ENCODE measurements at places on chromosomes 12 and 14.

DNA sequence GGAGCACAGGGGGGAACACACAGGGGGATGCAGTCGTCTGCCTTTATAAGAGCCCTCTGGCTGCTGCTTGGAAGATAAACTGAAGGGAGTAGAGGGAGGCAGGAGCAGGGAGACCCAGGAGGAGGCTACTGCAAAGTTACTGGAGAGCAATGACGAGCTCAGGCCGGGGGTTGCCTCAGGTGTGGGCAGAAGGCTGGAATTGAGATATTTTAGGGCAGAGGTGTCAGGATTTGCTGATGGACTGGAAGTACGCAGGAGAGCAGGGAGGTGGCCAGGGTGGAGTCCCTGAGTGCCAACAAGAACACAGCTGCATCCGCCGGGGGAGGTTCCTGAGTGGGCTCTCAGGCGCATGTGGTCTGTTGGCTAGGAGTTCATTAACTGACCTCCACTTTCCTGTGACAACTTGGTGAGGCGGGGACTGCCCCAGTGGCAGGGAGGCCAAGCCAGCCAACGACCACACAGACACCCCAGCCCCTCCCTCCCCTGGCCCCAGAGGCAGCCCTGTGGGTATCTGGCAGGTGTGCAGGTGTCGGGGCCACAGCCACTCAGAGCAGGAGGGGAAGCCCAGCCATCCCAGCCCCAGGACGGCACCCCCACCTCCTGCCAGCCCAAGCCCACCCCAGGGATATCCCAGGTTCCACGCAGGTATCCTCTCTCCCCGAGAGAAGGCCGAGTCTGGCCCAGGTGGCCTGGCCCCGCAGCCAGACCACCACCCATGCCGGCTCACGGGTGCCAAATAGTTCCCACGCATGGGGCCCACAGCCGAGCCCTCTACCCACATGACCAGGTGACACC lies 85.4 kb downstream of the NCOR2 start:
- DNase-seq = no peak

DNA sequence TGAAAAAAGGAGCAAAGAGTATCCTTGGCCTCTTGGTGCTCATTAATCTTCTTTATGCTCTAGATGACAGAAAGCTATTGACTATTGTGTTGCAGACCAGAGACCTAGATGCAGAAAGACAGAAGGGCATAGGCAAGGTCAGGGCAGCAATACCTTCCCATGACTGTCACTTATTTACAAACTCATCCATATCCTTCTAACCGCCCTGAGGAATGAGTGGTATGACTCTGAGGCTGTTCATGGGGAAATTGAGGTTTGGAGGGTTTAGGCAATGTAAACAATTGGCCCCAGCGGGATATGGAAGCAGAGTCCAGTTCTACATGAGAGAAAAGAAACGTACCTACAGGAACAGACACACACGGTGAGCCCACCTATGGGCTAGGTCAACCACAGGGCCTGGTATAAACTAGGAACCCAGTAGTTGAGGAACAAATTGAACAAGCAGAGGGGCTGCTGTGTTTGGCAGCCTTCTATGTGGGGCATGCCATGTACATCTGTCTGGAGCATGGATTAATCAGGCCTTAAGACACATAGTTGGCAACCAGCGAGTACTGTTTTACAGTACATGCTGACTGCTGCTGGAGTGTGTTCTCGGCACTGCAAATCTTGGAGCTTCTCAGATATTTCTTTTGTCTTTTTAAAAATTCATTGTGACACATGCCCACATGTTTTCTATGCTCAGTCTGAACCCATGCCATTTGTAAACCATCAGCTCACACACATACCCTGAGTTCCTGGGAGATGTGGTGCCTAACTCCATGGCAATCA lies 159.7 kb upstream of the NTF3 start:
- no peak for DNase-seq

DNA sequence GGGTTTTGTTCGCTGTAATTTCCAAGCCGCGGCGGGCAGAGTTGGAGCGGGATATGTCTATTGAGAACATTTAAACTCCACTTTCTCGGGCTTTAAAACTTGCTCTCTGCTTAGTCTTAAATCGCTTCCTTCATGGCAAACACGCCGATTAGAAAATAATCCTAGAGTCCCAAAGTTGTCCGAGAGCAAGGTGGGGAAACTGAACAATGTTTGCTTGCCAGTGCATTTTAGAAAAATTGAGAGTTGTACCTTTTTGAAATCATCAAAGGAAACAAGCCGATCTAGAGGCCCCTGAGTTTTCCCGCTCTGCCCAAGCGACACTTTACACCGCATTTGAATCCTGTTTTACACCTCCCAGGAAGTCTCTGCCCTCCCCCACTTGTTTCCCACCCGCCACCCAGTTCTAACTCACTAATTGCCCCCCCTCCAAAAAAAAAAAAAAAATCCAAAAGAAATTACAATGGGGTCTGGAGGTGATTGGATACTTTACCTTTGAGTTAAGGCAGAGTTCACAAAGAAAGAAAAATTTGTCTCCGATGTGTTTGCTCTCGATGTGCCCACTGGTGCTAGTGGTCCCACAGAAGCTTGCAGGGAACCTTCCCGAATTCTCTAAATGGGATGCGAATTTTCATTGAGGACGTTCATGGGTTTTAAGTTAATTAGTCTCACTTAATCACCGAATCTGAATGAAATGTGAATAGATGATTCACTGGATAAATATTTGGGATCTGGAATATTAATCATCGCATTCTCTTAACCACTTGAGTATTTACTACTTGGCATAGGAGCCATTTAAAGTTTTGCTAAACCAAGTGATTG lies 2.3 kb downstream of the HMGA2 start:
- no peak for DNase-seq

DNA sequence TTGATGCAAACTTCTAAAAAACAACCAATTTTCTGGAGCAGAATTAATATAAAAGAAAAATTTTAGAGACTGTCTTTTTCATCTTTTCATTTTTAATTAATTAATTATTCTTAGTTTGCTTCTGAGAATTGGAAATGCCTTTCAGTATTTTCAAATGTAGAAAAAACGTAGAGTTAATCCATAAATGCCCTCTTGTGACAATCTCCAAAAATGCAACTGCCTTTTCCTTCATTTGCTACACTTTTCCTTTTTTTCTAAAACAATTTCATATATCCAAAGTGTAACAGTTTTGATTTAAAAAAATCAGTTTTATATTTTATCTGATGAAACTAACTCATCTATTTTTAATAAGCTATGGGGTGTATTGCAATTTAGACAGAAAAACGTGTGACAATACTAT lies 409.3 kb downstream of the PRKD1 start:
- no peak for DNase-seq

DNA sequence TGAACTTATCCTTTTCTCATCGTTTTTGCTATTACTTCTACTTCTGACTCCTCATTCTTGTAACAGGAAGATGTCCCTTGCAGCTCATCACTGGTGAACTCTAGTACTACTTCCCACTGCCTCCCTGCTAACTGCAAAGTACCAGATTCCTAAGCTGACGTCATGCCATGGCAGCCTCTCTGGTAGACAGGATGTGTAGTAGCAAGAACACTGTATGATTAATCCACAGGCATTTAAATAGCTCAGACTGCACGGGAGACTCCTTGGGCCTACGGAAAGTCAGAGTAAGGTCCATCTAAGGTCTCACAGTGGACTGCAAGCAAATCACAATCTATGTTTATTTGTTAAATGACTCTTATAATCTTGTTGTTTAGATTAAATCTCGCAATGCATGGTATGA lies 43.5 kb downstream of the DNAI7 start:
- DNase-seq = no peak

GRCh38 chr12:20505056-20505455 lies 136.7 kb downstream of the PDE3A start:
- no peak for DNase-seq

GRCh38 chr12:91382081-91382543 lies 199.5 kb upstream of the DCN start:
- DNase-seq = no peak

DNA sequence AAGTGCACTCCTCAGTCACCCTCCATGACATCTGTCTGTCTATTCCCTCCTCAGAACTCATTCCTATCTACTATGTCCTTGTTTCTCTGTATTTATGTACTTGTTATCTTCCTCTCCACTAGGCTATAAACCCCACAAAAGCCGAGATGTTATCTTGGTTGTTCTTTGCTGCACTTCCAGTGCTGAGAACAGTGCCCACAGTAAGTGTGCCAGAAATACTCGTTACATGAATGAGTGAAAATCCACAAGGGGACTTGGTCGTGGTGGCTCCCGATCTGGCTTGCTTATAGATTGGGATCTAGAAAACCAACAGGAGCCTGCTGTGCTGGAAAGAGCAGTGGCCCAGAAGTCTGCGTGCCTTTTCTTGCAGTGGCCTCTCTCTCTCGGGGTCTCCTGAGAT lies 111.9 kb upstream of the PRMT8 start:
- no peak for DNase-seq

All from D721Med (cell line).